Bronchial smooth muscle cell (primary cell): ENCODE measurements at places on chromosomes 5 and 9. TPM values are rescaled to one million over a fixed set of nuclear protein-coding genes. Genes with fewer than 3 reads are reported as not detected.

Gene OR1J2
- total RNA-seq = not detected in 2 replicates

Gene PDE8B
- 0.09 TPM in 1 of 2 replicates, not detected in the other for total RNA-seq

Gene HOMER1
- total RNA-seq = 6.0 and 11.5 TPM in 2 replicates

Gene FGF18
- total RNA-seq = under 0.01 and 0.17 TPM in 2 replicates

Gene WNT8A
- total RNA-seq = not detected in 2 replicates

Gene FAM163B
- total RNA-seq = not detected in 2 replicates
